Esophagus muscularis mucosa (tissue), 4 donors: ENCODE measurements at places on chromosomes 3 and 15. TPM values are rescaled to one million over a fixed set of nuclear protein-coding genes. Genes with fewer than 3 reads are reported as not detected.

DNA sequence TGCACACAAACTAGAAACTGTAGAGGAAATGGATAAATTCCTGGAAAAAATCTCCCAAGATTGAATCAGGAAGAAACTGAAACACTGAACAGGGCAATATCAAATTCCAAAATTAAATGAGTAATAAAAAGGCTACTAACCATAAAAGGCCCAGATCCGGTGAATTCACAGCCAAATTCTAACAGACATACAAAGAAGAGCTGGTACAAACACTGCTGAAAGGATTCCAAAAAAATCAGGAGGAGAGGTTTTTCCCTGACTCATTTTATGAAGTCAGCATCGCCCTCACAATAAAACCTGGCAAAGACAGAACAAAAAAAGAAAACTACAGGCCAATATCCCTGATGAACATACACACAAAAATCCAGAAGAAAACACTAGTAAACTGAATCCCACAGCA lies 462.4 kb upstream of the THBS1 start:
- DNase-seq, result no peak

GRCh38 chr15:93861956-93862741 lies 369.2 kb upstream of the MCTP2 start:
- no peak for DNase-seq

Gene EPHA3
- 25.8 TPM for total RNA-seq

Gene PLAAT1
- 0.84 TPM for total RNA-seq
